ENCODE measurements at places on chromosomes 16 and 17.

DNA sequence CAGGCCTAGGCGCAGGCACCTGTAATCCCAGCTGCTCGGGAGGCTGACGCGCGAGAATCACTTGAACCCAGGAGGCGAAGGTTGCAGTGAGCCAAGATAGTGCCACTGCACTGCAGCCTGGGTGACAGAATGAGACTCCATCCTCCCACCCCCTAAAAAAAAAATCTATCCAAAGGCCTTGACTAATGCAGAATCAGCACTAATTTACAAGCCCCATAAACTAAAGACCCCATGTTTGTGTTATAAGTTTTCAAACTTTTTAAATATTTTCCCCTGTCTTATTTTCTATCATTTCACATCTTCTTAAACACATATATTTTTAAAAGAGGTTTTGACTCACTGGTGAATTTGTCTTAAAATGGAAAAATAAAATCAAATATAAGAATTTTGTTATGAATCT, 713.1 kb downstream of the WWOX start:
- no peak for DNase-seq

GRCh38 chr17:31134576-31134975, 39.8 kb downstream of the NF1 start:
- no peak for DNase-seq

GRCh38 chr16:28936784-28937155, 5.0 kb downstream of the CD19 start:
- DNase-seq, result no peak

GRCh38 chr16:23914946-23915530, 79.3 kb downstream of the PRKCB start:
- DNase-seq, result no peak

- no peak for DNase-seq
These were observed 1.9 kb downstream of the ORMDL3 start for GRCh38 chr17:39925282-39926134.

DNA sequence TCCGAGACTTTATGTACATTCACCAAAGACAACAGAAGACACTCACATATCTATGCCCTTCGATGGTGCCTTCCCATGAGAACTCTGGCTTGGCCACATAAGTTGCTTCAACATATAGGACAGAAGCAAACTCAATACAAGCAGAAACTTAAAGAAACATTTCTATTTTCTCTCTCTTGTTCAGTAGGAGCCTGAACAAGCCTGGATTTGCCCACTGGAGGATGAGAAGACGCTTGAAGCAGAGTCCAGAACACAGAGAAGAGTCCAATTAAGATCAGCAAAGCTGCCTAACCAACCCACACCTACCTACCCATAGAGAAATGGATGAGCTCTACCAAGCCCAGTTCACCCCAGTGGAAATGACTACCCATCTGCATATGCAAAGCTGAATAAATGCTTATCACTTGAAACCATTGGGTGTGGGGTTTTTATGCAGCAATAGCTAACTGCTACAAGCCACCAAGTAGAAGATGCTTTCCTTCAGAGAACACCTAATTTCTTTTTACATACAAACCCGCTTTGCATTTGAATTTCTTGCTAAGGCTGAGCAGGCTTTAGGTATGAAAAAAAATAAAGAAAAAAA, 337.9 kb upstream of the DYNLRB2 start:
- no peak for DNase-seq

- DNase-seq, result no peak
These were observed 8.9 kb upstream of the AXIN1 start for GRCh38 chr16:361341-361871.

- DNase-seq, result no peak
These were observed 48.0 kb upstream of the NDRG4 start for GRCh38 chr16:58451945-58452401.

- no peak for DNase-seq
These were observed 34.4 kb upstream of the CDRT4 start for GRCh38 chr17:15501793-15502192.

DNA sequence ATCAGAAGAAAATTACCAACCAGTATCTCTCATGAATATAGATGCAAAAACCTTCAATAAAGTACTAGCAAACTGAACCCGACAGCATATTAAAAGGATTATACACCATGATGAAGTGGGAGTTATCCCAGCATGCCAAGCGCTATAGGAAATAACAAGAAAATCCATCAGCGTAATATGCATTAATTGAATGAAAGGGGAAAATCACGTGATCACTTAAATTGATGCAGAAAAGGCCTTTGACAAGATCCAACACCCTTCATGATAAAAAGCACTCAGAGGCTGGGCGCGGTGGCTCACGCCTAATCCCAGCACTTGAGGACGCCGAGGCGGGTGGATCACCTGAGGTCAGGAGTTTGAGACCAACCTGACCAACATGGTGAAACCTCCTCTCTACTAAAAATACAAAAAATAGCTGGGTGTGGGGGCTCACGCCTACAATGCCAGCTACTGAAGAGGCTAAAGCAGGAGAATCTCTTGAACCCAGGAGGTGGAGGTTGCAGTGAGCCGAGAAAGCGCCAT, 4.8 kb downstream of the CTRB2 start:
- no peak for DNase-seq

DNA sequence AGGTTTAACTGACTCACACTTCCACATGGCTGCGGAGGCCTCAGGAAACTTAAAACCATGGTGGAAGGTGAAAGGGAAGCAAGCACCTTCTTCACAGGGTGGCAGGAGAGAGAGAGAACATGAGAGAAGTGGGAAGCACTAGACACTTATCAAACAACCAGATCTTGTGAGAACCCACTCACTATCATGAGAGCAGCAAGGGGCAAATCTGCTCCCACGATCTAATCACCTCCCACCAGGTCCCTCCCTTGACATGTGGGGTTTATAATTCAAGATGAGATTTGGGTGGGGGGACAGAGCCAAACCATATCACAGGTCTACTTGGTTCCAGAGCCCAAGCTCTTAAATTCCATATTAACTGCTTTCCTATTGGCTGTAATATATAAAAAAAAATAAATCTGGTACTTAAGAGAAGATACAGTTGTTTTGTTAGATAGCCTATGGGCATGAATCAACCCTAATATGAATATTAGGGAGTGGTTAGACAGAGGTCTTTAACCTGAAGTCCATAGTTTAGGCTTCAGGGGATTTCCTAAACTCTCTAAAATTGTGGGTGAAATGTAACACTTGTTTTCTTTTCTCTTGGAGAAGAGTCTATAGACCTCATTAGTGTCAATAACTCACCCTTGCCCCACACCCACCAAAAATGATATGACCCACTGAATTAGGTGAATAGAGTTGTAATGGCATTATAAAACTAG, 56.7 kb downstream of the SKAP1 start:
- no peak for DNase-seq

DNA sequence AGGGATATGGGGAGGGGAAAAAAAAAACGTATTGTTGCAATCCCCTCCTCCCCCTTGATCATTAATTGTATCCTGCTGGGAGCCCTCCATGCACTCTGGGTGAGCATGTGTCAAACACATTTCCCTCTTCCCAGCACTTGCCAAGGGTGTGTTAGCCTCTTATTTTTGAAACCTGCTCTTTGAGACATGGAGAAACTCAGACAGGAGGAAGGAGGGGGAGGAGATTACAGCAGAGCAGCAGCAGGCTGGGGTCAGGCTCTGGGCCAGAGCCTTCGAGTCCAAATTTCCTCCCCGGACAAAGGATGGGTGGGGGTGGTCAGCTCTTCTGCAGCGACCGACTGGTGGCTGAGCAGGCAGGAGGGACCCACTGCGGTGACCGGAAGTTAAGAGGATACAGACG, 64.7 kb downstream of the SOX9 start:
- DNase-seq, result no peak
